ENCODE measurements at places on chromosomes 4 and X.

- no peak for DNase-seq
These were observed 247.0 kb upstream of the TTC29 start for GRCh38 chr4:147192679-147193078.

DNA sequence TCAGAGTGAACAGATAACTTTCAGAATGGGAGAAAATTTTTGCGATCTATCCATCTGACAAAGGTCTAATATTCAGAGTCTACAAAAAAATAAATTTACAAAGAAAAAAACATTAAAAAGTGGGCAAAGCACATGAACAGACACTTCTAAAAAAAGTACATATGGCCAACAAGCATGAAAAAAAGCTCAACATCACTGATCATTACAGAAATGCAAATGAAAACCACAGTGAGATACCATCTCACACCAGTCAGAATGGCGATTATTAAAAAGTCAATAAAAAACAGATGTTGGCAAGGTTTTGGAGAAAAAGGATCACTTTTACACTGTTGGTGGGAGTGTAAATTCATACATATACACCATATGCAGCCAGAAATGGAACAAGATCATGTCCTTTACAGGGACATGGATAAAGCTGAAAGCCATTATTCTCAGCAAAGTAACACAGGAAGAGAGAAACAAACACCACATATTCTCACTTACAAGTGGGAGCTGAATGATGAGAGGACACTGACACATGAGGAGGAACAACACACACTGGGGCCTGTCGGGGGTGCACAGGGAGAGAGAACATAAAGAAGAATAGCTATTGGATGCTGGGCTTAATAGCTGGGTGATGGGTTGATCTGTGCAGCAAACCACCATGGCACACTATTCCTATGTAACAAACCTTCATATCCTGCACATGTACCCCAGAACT lies 41.6 kb upstream of the ITM2A start:
- no peak for DNase-seq

DNA sequence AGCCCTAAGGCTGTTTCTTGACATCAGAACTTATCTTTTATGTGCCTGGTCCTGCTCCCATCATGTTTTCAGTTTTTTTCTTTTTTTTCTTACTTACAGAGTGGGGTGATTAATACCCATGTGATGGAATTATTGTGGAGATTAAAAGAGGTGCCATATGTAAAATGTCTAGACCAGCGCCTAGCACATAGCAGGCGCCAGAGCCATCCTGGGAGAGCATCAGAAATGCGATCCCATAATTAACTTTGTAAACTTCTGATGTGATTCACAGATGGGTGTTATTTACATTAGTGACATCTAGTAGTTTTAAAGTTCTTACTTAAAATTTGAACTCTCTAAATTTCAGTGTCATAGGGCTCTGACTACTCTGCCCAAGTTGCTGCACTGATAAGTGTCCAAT lies 66.2 kb upstream of the PGRMC2 start:
- no peak for DNase-seq

GRCh38 chr4:76943790-76944189 lies 5.8 kb upstream of the SEPTIN11 start:
- DNase-seq = no peak

DNA sequence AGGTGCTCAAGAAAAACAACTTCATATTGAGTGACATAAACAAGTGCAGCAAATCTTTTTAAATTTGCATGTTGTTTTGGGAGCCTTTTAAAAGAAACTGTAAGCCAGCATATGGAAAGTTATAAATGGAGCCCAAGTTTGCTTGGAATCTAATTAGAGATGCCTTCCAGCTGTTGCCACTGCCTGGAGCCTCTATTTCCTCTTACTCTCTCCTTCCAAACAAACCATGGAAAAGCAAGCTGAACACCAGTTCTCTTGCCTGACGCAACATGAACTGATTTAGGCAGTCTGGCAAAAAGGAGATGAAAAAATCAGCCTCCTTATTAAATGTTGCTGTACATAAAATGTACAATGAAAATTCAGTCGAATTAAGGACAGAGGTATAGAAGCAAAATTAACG lies 21.5 kb downstream of the ARSJ start:
- DNase-seq = no peak

Measured in stimulated activated CD4-positive, alpha-beta T cell treated with anti-CD3 and anti-CD28 coated beads, Interleukin-15, amount 100 ng/mL, for 1 hour (primary cell).